Lower leg skin (tissue), 4 donors: ENCODE measurements at places on chromosomes 5 and 9. TPM values are rescaled to one million over a fixed set of nuclear protein-coding genes. Genes with fewer than 3 reads are reported as not detected.

HSPA4 gene
- total RNA-seq, result 49.3 TPM

SPINK13 gene
- total RNA-seq, result not detected

PCDH1 gene
- total RNA-seq, result 145 TPM

LCN15 gene
- not detected for total RNA-seq
